ENCODE measurements at places on chromosomes 6 and 20. TPM values are rescaled to one million over a fixed set of nuclear protein-coding genes. Genes with fewer than 3 reads are reported as not detected.

Gene ANKRD60
- total RNA-seq = not detected

Gene ZC2HC1B
- total RNA-seq = not detected

Gene RAET1L
- total RNA-seq = 0.44 TPM

Gene PPP1R11
- 41.3 TPM for total RNA-seq

Gene GRIK2
- 0.36 TPM for total RNA-seq

Measured in A549 treated with Hydrocortisone at 1 μM for 4 hours (cell line).